Parietal lobe (tissue), 2 donors: ENCODE measurements at places on chromosomes 1 and 21. TPM values are rescaled to one million over a fixed set of nuclear protein-coding genes. Genes with fewer than 3 reads are reported as not detected.

MR1 gene
- 0.63 TPM for total RNA-seq

NBPF4 gene
- total RNA-seq: not detected

PLEKHN1 gene
- total RNA-seq: not detected

NR1I3 gene
- not detected for total RNA-seq

FCRL6 gene
- not detected for total RNA-seq

SDF4 gene
- 34.4 TPM for total RNA-seq

SHISAL2A gene
- total RNA-seq: not detected

TCP10L gene
- 3.4 TPM for total RNA-seq

S100A12 gene
- 1.6 TPM for total RNA-seq

LRRC38 gene
- not detected for total RNA-seq

PLD5 gene
- 4.4 TPM for total RNA-seq

KRTAP13-1 gene
- total RNA-seq: not detected

LCE1D gene
- not detected for total RNA-seq

KIF14 gene
- 3.8 TPM for total RNA-seq

UMODL1 gene
- not detected for total RNA-seq

GBP2 gene
- total RNA-seq: not detected

NOS1AP gene
- 16.6 TPM for total RNA-seq

AADACL4 gene
- not detected for total RNA-seq

CLCA4 gene
- not detected for total RNA-seq

LENEP gene
- total RNA-seq: 2.5 TPM

SNX7 gene
- 80.1 TPM for total RNA-seq

S100A7 gene
- not detected for total RNA-seq

CD5L gene
- not detected for total RNA-seq

TRIM67 gene
- 61.7 TPM for total RNA-seq

HHAT gene
- total RNA-seq: 3.4 TPM

IL10RB gene
- 10.0 TPM for total RNA-seq

MXRA8 gene
- 9.1 TPM for total RNA-seq

MAP7D1 gene
- 76.7 TPM for total RNA-seq

KRTAP19-3 gene
- not detected for total RNA-seq

CCDC30 gene
- 23.5 TPM for total RNA-seq

SPRR2A gene
- not detected for total RNA-seq

PLA2G5 gene
- total RNA-seq: not detected

USH2A gene
- 0.31 TPM for total RNA-seq

INAVA gene
- 2.5 TPM for total RNA-seq

ACBD6 gene
- 99.2 TPM for total RNA-seq

GBP7 gene
- not detected for total RNA-seq

NBPF6 gene
- not detected for total RNA-seq

PLEKHA6 gene
- total RNA-seq: 20.3 TPM

BEND5 gene
- total RNA-seq: 16.0 TPM

LPAR3 gene
- total RNA-seq: not detected

SPAG17 gene
- 3.1 TPM for total RNA-seq

FAM78B gene
- 16.3 TPM for total RNA-seq

CORT gene
- 3.8 TPM for total RNA-seq
